Activated CD8-positive, alpha-beta memory T cell treated with anti-CD3 and anti-CD28 coated beads for 1 hour (primary cell): ENCODE measurements at places on chromosomes 1 and 21.

- DNase-seq: no peak
Observed at GRCh38 chr1:198162091-198162767, 5.4 kb downstream of the NEK7 start.

- no peak for DNase-seq
Observed at GRCh38 chr1:216020743-216021345, 402.4 kb downstream of the USH2A start.

- DNase-seq: no peak
Observed at GRCh38 chr1:65952696-65953095, 160.0 kb downstream of the PDE4B start.

- no peak for DNase-seq
Observed at GRCh38 chr1:173148971-173149370, 58.2 kb downstream of the TNFSF4 start.

- no peak for DNase-seq
Observed at GRCh38 chr1:99659755-99660210, 13.9 kb downstream of the PALMD start.

DNA sequence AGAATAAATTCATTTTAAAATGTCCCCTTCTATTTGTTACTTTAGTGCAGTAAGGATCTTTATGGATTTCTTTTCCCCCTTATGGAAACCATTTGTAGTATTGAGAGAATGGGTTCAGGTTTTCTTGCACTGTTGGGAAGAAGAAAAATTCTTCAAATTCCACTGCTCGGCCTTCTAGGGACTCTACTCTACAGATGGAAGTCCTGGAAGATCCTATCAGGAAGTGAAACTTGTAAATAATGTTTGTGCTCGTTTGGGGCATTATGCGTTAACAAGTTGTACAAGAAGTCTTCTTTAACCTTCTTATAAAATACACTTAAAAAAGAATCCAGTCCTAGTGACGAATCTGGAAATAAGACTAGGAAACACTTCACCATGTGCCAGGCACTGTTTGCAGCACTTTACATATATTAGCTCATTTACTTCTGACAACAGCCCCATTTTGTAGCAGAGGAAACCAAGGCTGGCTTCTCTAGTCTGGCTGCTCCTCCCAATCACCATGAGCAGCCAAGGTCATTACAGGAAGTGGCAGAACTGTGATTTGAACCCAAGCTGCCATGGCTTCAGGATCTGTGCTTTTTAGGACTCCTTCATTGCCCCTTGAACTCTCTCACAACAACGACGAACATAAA lies 11.8 kb downstream of the LRRC8D start:
- no peak for DNase-seq

GRCh38 chr1:1429671-1430073 lies 5.8 kb upstream of the VWA1 start:
- no peak for DNase-seq

- no peak for DNase-seq
Observed at GRCh38 chr1:217109928-217110327, 386.7 kb upstream of the ESRRG start.

GRCh38 chr1:234550341-234551031 lies 59.5 kb downstream of the IRF2BP2 start:
- no peak for DNase-seq

GRCh38 chr1:154493276-154493675 lies 8.7 kb upstream of the TDRD10 start:
- no peak for DNase-seq

GRCh38 chr1:26003756-26004155 lies 5.9 kb upstream of the PAFAH2 start:
- DNase-seq: no peak

DNA sequence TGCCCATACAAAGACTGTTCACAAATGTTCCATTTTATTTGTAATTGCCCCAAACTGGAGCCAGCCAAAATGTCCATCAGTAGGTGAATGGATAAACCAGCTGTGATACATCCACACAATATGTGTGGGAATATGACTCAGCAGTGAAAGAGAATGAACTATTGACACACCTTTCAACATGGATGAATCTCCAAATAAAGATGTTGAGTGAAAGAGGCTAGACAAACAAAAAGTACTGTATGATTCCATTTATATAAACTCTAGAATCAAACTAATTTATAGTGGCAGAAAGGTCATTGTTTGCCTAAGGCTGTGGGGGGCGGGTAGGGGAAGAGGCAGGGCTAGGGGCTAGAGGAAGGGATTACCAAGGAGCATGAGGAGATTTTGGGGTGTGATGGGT lies 4.5 kb downstream of the DHCR24 start:
- DNase-seq: no peak

- no peak for DNase-seq
Observed at GRCh38 chr21:28875078-28875477, 117.6 kb downstream of the LTN1 start.

DNA sequence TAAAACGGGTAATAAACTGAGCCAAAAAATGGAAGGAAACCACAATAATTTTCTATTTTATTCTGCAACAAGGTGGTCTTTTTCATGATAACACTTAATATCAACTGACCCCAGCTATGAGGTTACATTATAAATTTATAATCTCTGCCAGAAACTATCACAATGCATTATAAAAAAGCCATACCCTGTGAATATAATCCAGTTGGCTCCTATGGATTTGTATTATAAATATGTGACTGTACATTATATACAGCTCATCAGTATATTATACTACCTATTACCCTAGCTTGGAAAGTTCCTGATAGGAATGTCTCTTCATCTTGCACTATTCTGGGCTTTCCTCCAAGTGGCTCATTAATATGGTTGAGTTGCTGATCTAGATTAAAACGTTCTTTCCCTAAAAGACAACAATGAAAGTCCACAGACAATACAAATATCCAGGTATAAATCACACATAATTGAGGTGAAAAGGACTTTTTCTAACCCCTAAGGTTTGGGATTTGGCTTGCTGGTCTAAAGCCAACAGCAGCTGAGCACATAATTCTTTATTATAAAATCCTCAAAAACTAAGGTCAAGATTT lies 487.7 kb downstream of the TTLL7 start:
- DNase-seq: no peak

- DNase-seq: no peak
Observed at GRCh38 chr1:247440001-247440620, 17.8 kb downstream of the OR2B11 start.

GRCh38 chr1:201737352-201738060 lies 91.5 kb upstream of the IPO9 start:
- no peak for DNase-seq

GRCh38 chr1:184866991-184867788 lies 107.1 kb downstream of the NIBAN1 start:
- DNase-seq: peak; percentile 23

DNA sequence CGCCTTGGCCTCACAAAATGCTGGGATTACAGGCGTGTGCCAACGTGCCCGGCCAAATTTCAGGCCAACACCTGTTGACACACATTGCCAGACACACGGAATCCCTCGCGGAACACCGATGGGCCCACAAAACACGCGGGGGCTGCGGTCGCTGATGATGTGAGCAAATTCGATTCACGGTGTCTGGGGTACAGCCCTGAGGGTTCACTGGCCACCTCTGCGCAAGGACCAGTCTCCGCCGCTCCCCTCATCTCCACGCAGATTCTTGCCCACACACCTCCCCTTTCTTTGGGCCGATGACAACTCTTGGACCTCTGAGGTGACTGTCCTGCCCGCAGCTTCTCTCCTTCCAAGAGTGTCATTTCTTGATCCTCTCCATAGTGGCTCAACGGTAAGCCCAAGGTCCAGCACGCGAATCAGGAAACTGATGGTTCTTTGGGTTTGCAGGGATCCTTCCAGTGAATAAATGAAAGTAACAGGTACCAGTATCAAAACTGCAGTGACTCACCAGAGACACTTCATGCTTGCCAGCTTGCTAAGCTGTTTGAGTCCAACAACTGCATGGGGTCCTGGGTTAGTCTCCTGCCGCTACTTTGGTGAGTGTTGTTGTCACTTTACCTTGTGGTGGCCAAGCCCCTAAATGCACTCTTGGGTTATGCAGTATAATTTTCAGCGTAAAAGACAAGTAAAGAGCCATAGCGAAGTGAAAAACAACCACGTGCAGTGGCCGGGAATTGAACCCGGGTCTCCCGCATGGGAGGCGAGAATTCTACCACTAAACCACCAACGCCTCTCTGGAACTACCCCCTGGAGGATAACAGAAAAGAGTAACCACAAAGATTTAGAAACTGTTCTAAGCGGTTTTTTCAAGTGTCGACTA lies 11.0 kb upstream of the RNU1-3 start:
- no peak for DNase-seq

DNA sequence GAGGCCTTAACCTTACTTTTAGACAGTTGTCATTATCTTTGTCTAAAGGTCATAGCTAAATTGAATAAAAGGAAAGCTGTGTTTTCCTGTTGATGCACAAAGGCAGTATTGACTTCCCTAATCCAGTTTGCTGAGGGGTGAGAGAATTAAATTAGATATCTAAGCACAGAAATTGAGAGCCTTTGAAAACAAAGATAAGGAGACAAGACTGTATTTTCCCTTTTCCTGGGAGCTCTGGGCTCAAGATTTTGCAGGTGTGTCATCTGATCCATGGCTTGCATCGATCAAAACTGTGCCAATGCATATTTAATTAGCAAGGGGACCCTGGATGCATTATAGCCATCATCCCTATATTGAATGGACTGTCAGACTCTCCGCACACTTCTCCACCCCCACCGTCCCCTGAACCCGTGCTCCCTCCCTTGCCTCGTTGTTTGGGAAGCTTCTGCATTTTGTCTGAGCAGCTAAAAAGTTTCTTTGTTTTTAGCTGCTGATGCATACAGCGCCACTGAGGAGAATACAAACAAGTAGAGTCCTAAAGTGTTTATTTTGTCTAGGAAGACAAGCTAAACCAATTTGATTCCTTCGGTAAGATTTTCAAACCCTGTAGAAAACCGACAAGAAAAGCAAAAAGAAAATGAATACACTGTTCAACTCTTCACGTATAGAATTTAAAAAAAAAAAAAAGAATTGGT lies 186.3 kb downstream of the NFIA start:
- DNase-seq: no peak

DNA sequence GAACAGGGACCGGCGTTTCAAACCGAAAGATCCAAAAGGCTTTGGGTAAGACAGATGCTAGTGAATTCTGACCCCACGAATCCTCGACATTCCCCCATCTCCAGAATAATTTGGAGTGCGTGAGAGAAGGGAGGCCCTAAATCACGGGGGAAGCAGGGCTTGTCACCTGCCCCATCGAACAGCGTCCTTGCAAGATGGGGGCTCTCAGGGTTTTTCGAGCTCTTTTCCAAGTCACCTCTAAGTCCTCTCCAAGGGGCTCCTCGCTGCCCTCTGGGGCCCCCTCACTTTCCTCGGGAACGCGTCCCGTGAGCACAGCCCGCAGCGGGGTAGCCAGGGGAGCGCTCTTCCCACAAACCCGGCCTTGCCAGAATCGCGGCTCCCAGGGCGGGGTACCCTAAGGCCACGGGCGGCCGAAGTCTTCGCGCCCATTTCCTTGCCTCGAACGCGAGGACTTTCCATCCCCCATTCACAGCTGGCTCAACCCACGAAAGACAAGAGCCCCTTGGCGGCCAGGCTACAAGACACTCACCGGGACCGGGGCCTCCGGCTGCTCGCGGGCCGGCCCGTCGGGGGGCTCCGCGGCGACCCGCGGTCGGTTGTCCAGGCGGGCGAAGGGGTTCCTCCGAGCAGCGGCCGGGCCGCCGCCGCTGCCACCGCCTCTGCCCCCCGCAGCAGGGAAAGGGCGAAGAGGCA lies 546 bp downstream of the DONSON start:
- DNase-seq: no peak

GRCh38 chr1:167645625-167646414 lies 15.8 kb downstream of the RCSD1 start:
- no peak for DNase-seq

- DNase-seq: no peak
Observed at GRCh38 chr21:42621819-42622177, 31.6 kb upstream of the PDE9A start.

DNA sequence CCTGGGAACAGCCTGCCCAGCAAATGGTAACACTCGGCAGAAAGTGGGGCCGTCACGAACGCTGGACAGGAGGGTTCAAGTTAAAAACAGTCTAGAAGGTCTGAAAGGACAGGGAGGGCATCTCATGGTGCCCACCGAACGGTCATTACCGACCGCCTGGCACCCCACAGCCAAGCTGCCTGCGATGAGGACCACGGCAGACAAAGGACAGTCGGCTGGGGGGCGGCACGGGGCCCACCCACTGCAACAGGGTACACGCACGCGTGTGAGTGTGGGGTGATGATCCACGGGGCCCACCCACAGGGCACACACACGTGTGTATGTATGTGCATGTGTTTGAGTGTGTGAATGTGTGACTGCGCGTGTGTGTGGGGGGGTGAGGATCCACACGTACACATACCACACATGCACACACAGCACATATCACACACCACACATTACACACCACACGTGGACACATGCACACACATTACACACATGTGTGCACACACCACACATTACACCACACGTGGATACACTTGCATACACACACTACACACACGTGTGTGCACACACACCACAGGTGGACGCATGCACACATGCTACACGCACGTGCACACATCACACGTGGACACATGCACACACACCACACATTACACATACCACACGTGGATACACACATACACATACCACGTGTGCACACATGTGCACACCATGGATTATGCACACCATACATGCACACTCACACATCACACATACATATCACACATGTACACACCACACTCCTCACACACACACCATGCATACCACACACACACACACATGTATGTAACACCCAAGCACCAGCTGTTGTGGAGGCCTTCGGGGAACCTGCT lies 63.2 kb downstream of the SLC19A1 start:
- no peak for DNase-seq

GRCh38 chr1:164701189-164701761 lies 142.3 kb downstream of the PBX1 start:
- DNase-seq: no peak

- no peak for DNase-seq
Observed at GRCh38 chr1:37362594-37363385, 111.6 kb upstream of the ZC3H12A start.

GRCh38 chr21:41612674-41613532 lies 104.9 kb upstream of the TMPRSS2 start:
- no peak for DNase-seq

- DNase-seq: no peak
Observed at GRCh38 chr1:72623299-72623708, 341.0 kb upstream of the NEGR1 start.

- DNase-seq: no peak
Observed at GRCh38 chr1:245957427-245957826, 549.7 kb downstream of the SMYD3 start.

DNA sequence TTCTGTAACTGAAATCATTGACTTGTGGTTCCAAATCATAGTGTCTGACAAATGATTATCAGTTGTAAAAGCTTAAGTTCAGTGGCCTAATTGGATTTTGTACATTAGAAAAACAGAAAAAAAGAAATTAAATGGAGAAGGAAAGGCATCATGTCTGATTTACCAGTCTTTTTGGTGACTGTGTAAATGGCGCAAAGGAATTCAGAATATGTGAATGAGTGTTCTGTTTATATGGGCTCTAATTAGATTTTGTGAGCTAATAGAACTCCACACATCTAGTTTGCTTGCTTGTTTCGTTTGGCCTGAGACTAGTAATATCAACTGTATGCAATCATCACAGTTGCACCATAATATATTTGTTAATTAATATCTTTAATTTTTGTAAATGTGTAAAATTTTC lies 151.7 kb downstream of the PLA2G4A start:
- DNase-seq: no peak

GRCh38 chr1:50970509-50970887 lies 453 bp downstream of the CDKN2C start:
- DNase-seq: no peak

GRCh38 chr1:178051071-178051470 lies 42.8 kb upstream of the RASAL2 start:
- DNase-seq: no peak

GRCh38 chr1:77349275-77349674 lies 67.5 kb downstream of the AK5 start:
- no peak for DNase-seq

- DNase-seq: no peak
Observed at GRCh38 chr1:173603056-173603591, at the start of gene SLC9C2. Gene SLC9C2 (minus strand): TSS chr1:173603072. CDS start chr1:173601776, 1,296 bp downstream.
